ENCODE measurements at places on chromosomes 2 and 18.
A peak's percentile ranks its signal among the peaks of the same experiment; 100 is the strongest.

DNA sequence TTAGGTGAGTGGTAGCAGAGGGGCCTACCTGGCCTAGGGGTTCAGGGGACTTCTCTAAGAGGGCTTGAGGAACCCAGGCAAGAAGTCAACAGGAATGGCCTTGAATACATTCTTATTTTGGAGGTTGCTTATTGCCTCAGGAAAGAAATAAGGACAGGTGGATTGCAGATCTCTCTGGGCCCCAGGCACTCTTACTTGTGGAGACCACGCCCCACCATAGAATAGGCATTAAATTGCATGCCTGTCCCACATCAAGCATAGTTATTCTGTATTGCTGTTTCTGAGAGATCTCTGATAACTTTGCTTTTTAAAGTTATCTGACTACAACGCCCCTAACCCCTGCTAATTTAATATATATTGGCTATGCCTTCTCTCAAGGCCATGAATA, 68.0 kb upstream of the SP3 start:
- DNase-seq = no peak

GRCh38 chr2:177207101-177207500, 5.5 kb upstream of the HNRNPA3 start:
- no peak for DNase-seq

DNA sequence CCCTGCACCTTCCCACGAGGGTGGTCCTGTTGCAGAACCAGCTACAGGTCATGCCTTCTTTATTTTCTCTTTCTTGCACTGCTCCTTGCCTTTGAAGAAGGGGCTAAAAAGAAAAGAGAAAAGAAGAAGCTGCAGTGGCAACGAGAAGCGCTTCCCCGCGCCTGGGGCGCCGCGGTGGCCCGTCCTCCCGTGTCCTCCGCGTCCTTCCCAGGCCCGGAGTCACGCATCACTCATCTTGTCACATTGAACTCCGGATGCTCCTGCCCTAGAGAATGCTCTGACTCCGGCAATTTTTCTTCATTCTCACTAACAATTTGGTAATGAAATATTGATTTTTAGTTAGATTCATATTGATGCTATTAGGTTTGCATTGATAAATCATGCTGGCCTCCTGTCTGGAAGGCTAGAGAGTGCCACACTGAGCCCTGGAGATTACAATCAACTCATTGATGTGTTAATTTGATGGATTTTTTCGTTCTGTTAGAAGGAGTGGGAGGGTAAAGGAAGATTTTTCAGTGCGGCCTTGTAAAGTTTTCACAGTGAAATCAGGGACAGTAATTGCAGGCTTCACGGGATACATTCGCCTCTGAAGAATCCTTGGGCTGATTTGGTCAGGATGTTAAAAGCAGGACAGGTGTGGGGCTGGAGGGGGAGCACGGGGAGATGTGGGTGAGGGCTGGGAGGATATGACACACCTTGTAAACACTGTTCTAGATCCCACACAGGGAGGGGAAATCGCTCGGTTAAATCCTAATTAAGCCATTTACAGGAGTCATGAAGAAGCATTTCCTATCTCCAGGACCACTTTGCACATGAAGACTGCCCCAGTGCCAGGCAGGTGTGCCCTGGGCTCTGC, 349.3 kb downstream of the ZNF516 start:
- DNase-seq = no peak

DNA sequence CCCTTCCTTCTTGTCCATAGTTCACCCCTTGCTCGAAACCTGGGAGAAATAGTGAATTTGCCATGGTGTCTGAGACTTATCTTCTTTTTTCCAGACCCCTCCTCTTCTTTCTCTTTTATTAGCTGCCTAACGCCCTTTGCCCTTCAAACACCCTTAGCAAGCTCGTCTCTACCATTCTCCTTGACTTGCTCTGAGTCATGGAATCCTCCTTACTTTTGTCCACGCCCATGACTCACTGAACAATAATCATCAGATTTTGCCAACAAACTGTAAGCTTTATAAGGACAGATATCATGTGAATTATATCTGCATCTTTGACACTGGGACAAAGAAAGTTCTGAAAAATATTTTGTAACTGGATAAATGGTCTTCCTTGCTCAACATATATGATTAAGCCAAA, 67.1 kb upstream of the CNTNAP5 start:
- no peak for DNase-seq

DNA sequence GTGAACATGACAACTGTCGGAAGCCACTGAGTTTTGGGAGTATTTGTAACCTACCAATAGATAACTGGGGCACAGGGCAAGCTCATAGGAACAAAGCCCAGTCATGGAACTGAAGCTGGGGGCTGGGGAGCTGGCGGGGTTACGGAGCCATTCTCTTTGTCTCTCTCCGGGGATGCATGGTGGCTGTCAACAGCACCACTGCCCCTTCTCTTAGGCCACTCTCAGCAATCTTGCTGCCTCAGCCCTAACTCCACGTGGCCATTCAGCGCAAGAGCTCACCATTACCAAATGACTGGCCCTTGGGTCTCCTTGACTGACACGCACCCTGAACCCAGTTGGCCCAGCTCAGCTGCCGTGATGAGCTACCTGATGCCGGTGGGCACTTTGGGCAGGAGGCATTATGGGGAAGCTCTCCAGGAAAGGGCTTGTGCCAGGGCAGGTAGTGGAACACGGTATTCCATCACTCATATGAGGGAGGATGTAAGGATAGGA, 33.6 kb upstream of the ODC1 start:
- no peak for DNase-seq

DNA sequence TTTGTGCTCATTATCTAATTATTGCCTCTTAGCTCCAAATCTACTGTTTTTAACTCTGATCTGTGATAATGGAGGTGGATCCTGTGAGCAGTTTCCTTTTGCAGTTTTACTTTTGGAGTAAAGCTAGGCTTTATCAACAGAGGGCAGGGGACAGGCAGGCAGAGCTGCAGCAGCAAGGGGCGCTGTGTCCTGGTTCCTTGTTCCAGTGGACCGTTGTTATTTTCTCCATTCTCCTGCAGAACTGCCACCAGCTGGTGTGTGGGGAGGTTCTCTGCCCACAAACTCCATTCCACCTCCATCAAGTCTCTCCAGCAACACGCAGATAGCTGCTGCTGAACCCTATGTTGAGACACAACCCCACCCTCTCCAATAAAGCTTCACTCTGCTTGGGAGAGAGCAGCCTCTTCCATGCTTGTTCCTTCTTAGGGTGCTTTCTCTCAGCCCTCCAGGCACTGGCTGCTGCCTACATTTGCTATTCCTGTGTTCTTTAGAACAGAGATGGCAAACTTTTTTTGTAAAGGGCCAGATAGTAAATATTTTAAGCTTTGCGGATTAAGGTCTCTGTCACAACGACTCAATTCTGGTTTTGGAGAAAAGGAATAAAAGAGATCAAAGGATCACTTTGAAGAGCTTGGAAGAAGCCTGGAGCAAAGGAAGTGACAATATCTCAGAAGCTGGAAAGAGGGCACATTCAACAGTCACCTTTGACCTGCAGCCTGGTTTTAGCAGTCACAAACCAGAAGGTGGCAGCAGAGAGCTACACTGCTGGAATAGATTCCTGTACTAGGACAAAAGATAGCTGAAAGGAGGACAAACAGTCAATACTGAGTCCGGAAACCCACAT, 208.8 kb downstream of the CCDC178 start:
- peak; percentile 63 for DNase-seq

GRCh38 chr2:136143603-136144451, 25.9 kb upstream of the CXCR4 start:
- DNase-seq = no peak

DNA sequence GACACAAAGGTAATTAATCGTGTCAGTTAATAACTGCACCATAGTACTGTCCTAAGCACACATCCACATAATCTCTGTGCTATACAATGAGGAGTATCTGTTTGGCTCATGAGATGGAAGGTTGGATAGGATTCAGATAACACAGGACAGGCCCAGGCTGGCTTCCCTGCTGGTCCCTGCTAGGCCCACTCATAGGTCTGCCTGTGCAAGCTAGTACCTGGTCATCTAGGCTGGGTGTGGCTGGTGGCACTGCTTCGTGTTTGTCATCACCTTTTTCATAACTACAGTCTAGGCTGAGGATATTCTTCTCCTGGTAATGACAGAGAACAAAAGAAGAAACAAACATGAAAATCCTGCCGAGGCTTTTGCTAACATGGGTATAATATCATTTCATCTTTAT, 392.8 kb downstream of the TRIB2 start:
- no peak for DNase-seq

- no peak for DNase-seq
Observed at GRCh38 chr2:137963535-137964065, 673 bp upstream of the HNMT start.

GRCh38 chr2:170930131-170930990, 1.3 kb downstream of the GORASP2 start:
- DNase-seq = peak; percentile 20

DNA sequence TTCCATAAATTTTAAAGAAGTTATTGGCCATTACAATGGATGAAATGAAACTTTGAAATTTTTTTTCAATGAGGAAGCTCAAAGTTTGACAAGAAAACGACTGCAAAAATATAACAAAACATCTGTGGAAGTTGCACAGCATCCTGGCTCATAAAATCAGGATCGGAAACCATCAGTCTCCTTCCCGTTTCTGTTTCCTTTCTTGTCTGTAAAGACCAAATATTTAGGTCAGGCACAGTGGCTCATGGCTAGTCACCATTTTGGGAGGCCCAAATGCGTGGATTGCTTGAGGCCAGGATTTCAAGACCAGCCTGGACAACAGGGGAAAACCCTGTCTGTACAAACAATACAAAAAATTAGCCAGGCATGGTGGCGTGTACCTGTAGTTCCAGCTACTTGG, 27.6 kb upstream of the SSB start:
- DNase-seq = no peak

GRCh38 chr2:237716011-237716410, 82.6 kb upstream of the RBM44 start:
- DNase-seq = no peak

DNA sequence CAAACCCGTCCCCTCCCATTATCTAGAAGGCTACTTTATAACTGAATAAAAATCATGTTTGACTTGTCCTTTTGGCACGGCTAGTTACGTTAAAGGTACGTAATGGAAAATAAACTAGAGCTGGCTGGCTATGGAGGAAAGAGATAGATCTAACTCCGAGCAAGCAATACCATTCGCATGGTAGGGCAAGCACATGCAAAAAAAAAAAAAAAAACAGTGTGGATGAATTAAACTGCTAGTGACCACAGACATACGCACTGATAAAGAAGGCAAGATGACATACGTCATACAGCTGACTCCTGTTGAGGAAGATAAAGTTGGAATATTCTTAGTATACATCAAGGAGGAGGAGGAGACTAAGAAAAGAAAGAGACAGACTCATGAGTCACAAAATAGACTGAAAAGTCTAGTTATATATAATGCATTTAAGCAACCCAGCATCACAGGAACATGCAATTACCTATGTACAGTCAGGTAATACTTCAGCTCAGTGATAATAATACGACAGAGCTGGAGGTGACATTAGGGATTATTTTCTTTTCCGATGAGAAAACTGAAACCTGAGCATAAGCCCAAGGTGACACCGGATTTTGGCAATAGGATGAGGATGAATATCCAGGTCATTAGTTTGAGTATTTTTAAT, 37.9 kb upstream of the NARS1 start:
- no peak for DNase-seq

GRCh38 chr2:193824474-193824873, 1629.7 kb upstream of the TMEFF2 start:
- no peak for DNase-seq
